ENCODE measurements at places on chromosomes 5 and 9. TPM values are rescaled to one million over a fixed set of nuclear protein-coding genes. Genes with fewer than 3 reads are reported as not detected.

- DNase-seq = no peak
Observed at GRCh38 chr5:168658394-168658793, 79.2 kb upstream of the PANK3 start.

Gene NUDT12
- total RNA-seq = 13.1 TPM

- no peak for DNase-seq
Observed at GRCh38 chr5:4720831-4721230, 419.3 kb upstream of the ADAMTS16 start.

Gene HSD17B3
- total RNA-seq = 1.1 TPM

- no peak for DNase-seq
Observed at GRCh38 chr9:14189578-14189977, 124.4 kb downstream of the NFIB start.

DNA sequence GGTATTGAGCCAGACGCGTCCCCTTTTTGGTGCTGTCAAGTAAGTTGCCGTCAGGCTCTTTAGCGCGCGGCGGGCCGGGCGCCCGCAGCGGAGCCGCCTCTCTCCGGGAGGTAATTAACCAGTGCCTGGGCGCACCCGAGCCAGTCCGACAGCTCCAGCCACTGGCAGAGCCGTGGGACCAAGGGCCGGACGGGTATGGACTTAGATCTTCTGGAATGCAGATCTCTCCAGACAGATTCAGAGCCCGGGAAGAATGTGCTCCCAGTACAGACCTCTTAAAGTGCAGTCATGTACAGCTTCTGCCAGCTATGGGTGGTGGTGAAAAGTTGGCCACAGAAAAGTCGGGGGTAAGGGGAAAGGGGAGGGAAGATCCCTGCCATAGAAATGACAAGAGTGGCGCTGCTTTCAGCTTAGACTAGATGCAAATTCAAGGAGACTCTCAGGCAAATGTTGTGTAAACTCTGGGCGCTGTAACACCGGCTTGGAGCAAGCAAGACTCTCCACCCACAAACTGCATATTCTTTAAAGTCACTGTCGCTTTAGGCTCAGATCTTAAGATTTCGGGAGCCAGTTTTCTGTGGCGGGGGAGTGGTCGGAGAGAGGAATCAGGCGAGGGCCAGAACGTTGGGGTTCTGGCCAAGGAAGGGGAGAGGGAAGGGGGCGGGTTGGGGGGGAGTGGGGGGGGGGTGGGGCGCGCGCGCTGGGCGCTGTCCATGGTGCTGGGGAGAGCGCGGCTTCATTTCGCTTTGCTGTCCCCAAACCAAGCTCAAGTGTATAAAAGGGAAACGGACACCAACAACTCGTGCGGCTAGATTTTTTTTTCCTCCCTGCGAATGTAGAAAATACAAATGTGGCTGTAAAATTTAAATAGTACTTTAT, 29.2 kb downstream of the NR2F1 start:
- peak; percentile 27 for DNase-seq

- DNase-seq = no peak
Observed at GRCh38 chr5:176882567-176882903, 16.6 kb downstream of the HK3 start.

Gene SLC34A3
- not detected for total RNA-seq

Gene BNC2
- total RNA-seq = 123 TPM

GRCh38 chr5:176646049-176646706, 1.1 kb upstream of the TSPAN17 start:
- no peak for DNase-seq

Gene PCDHGA2
- 6.4 TPM for total RNA-seq

- peak; percentile 83 for DNase-seq
Observed at GRCh38 chr9:136614372-136614922, 48.3 kb upstream of the EGFL7 start.

- DNase-seq = no peak
Observed at GRCh38 chr5:167819406-167819805, 472.0 kb upstream of the WWC1 start.

- DNase-seq = no peak
Observed at GRCh38 chr5:173016598-173017046, 33.1 kb downstream of the ATP6V0E1 start.

- no peak for DNase-seq
Observed at GRCh38 chr9:12194731-12195130, 498.5 kb upstream of the TYRP1 start.

- peak; percentile 80 for DNase-seq
Observed at GRCh38 chr9:93576258-93577077, at the start of gene PHF2. Gene PHF2 (plus strand): TSS chr9:93576584. CDS start chr9:93576774, 190 bp downstream.

- DNase-seq = no peak
Observed at GRCh38 chr5:38529955-38530646, 26.3 kb downstream of the LIFR start.

Gene ABCA1
- total RNA-seq = 7.5 TPM

DNA sequence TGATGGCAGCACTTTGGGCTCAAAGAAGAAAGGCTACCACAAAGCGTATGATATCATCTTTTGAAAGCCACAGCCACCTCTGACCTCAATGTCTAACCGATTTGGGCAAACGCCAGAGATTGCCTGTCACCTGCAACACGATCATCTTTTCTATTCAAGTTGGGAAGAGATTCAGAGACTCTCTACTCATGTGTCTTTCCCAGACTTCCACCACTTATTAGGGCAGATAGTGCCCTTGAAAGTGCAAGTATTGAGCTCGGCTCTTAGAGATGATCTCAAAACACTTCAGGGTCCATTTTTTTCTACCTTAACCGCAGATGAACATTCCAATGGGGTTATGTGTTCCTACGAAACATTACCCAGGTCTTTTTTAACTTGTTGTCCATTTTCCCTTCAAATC, 213.7 kb downstream of the DRD1 start:
- no peak for DNase-seq

GRCh38 chr9:123471843-123472570, 116.0 kb downstream of the CRB2 start:
- DNase-seq = no peak

GRCh38 chr9:112278152-112278551, 55.3 kb downstream of the PTBP3 start:
- DNase-seq = no peak
